ENCODE measurements at places on chromosomes 4 and X.

- DNase-seq: no peak
Measured at GRCh38 chr4:5618051-5618960, 90.1 kb downstream of the EVC2 start.

DNA sequence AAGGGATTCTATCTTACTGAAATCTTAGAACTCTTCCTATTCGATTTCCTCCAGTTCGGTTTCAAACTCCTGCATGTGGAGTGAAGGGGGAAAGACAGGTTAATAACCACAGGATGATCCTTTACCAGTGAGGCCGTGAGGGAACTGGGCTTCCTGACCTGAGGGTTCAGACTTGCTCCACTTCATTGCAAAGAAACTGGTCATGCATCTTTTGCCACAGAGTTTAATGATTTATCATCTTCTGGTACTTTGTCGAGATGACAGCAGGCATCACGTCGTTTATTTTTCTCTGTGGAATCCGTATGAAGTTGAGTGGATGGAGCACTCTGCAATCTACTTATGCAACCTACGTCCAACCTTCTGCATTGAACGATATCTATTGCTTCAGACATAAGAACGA is 145.9 kb upstream of the NLGN4X start:
- DNase-seq: no peak

- no peak for DNase-seq
Measured at GRCh38 chr4:188175288-188175687, 36.0 kb downstream of the TRIML1 start.

- DNase-seq: peak; percentile 45
Measured at GRCh38 chrX:23373129-23373804, 38.6 kb downstream of the PTCHD1 start.

DNA sequence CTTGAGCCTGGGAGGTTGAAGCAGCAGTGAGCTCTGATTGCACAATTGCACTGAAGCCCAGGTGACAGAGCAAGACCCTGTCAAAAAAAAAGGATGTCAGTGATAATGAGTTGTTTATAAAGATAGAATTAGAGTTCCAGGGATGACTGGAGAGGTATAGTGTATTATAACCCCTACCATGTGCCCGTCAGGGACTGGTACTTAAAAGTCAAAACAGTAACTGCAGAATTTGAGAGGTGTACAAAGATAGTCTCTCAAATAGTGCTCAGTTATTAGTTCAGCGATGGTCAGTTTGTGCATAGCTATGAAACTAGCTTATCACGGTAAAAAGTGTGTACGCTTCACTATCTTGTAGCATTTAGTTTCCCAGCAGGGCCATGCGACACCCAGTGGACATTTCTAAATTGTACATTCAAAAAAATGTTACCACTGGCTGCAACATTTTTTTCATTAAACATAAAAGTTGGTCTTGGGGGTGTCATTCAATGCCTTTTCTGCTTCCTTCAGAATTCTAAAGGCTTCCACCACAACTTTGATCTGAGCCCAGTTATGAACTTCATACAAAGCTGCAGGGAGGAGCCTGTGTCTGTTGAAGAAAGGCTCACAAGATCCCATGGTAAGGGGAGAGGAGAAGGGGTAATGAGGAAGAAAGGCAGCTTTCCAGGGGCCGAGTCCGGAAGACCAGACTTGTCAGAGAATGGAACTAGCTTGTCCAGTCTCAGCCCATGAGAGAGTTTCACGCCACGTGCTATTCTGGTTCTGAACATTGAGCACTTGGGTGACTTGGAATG is 9.2 kb upstream of the GYG2 start:
- no peak for DNase-seq

DNA sequence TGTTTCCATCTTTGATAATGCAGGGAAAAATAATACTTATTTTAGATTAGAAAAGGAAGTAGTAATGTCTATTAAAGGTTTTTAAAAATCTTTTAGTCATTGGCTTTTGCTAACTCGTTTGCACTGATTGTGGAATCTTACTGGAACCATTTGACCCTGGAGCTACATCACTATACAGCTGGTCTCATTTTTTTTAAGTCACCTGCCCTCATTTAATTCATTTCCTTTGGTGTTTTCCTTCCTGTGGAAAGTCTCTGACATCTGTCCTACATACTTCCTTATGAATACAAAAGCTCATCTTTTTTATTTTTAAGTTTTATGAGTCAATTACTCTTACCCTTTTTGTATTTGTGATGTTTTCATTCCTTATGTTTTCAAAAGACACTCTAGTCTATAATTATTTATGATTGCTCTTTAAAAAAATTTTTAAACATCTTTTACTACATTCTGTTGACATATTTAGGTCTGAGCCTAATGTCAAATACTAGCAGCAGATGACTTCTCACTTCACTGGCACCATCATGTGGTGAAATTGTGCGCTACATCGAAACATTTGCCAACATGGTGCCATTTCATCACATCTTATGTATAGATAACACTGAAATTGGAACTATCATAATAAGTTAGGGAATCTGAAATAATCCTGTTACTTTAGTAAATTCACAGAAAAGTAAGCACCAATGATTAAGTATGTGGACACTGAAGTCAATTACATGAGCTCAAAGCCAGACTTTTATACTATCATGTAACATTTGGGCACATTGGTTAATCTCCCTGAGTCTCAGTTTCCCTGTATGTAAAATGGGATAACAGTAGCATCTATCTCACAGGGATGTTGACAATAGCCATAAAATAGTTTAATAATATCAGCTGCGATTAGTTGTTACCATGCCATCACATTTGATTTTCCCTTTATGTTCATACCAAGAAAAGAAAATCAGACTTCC is 9.4 kb upstream of the MMAA start:
- DNase-seq: peak; percentile 81

- DNase-seq: no peak
Measured at GRCh38 chr4:27490315-27490714, 629.7 kb downstream of the STIM2 start.

- no peak for DNase-seq
Measured at GRCh38 chr4:4480205-4480604, 61.6 kb downstream of the STX18 start.

DNA sequence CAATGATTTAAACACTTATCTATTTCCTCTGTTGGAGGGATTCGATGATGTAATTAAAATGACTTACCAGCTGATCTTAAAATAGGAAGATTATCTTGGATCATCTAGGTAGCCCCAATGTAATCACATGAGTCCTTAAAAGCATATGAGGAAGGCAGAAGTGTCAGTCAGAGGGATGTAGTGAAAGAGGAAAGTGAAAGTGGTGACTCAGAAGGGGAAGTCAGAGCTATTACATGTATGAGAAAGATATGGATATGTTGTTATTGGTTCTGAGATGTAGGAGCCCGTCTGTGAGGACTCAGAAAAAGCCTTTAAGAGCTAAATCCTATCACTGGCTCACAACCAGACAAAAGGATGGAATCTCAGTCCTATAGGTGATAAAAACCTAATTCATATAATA is 456.4 kb downstream of the DACH2 start:
- no peak for DNase-seq

DNA sequence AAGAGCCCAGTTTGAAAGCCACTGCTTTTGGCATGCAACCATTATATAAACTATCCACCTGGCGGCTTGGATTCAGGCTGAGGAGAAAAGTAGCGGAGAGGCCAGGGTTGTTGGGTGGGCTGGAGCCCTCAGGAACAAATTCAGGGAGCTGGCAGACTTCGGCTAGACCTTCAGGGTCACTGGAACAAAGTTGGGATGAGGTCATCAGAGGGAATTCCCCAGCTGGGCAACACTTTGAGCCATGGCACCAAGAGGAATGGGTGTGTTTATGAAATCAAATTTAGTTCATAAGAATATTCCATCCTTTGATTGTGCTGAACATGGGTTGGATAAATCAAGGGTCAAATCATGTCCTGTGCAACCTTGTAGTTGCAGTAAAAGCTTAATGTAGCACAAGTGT is 22.0 kb downstream of the MTMR1 start:
- DNase-seq: no peak

GRCh38 chr4:80646061-80646460 is 310.5 kb downstream of the CFAP299 start:
- no peak for DNase-seq

- DNase-seq: no peak
Measured at GRCh38 chrX:15334561-15334960, 762 bp downstream of the PIGA start.

- DNase-seq: peak; percentile 5
Measured at GRCh38 chrX:20265726-20266681, 705 bp downstream of the RPS6KA3 start.

- no peak for DNase-seq
Measured at GRCh38 chr4:66785479-66785878, 759.8 kb downstream of the CENPC start.

GRCh38 chr4:168484626-168485025 is 4.3 kb upstream of the DDX60L start:
- no peak for DNase-seq

GRCh38 chr4:153221783-153222706 is 17.8 kb downstream of the TRIM2 start:
- peak; percentile 71 for DNase-seq

- no peak for DNase-seq
Measured at GRCh38 chr4:102842367-102842766, 15.0 kb upstream of the UBE2D3 start.

DNA sequence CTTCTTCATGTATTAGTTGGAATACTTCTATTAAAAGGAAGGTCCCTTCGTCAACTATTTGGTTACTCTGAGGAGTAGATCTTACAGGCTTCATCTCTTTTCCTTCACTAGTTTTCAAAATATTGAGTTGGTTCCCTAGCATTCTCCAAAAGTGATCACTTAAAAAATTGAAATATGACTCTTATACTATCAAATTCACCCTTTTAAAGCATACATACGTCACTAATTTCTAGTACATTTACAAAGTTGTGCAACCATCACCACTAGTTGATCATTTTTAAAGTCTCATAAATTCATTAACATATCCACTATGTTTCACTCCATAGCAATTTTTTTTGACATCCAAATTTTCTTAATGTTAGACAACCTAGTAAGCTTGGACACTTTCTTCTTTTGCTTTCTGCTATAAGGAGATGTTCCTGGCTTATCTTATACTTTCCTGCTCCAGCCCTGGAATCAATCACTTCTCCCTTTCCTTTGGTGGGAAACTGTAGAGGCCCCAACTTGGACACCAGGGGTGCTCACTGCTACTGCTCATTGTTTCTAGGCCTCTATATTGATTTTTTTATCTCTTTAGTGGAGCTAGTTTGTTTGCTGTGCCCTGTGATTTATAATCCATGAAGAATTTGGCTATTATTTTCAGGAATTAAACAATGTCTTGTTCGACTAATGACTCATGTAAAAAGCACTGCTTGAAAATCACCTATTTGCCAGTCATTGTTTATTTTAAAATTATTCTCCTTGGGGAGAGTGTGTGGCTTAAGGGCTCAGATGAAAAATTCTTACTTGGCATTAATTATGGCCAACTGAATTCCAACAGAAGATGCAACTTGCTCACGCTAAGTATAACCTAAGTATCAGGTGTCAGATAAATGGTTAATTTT is 4.0 kb upstream of the ZFX start:
- no peak for DNase-seq

DNA sequence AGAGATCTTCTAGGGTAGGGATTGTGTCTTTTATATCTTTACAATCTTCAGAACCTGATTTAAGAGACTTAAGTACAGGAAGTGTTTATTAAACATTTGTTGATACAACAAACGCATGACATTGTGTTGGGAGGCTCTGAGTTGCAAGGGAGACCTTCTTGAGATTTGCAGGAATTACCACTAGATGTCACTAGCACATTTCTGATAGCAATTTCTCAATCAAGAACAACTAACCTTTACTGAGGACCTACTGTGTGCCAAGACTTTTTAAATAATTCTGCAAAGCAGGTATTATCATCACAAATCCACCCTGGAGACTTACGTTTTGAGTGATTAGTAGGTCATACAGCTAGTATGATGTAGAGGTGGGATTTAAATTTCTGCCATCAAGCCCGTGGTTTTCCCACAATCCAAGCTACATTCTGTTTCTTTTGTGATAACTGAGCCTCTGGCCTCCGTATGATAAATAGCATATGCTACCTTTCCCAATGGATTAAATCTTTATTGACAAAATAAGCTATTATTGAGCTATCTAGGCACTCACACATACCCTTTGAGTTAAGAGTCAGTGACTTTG is 986.0 kb downstream of the CCSER1 start:
- peak; percentile 41 for DNase-seq

GRCh38 chr4:48380583-48381167 is 39.3 kb downstream of the SLAIN2 start:
- DNase-seq: no peak

- no peak for DNase-seq
Measured at GRCh38 chr4:149902242-149902641, 86.6 kb upstream of the IQCM start.

GRCh38 chr4:128168701-128169100 is 107.6 kb downstream of the LARP1B start:
- no peak for DNase-seq

DNA sequence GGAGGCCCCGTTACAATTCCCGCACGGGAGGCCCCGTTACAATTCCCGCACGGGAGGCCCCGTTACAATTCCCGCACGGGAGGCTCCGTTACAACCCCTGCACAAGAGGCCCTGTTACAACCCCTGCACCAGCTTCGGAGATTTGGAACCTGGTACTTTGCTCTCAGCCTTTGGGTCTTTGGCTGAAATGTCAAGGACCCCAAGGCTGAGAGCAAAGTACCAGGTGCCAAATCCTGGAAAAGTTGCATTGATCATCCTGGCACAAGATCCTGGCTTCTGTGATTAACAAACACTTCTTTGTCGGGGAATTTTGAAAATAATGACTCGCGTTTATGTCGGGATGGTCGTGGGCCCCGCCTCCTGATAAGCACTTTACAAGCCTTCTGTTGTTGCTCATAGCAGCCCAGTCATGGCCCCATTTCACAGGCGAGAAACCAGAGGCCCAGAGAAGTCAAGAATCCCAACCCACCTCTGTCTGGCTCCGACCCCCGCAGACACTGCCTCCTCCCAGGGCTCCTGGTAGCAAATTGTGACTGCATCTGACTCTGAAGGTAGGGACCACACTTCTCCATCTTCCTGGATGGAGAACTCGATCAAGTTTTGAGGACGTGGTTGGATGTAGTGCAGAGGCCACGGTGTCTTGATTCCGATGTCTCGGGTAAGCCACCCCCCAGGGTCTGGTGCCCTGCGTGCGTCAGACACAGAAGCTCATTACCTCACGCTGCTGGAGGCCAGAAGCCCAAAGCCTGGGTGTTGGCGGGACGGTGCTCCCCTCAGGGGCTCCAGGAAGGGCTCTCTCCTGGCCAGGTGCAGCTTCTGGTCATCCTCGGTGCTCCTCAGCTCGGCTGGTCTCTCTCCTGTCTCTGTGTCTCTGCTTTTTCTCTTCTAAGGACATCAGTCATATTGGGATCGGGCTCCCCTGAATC is 60.3 kb downstream of the ADRA2C start:
- no peak for DNase-seq

- no peak for DNase-seq
Measured at GRCh38 chrX:55488006-55488592, 1.5 kb downstream of the USP51 start.
